ENCODE measurements at places on chromosomes 12 and 14.

DNA sequence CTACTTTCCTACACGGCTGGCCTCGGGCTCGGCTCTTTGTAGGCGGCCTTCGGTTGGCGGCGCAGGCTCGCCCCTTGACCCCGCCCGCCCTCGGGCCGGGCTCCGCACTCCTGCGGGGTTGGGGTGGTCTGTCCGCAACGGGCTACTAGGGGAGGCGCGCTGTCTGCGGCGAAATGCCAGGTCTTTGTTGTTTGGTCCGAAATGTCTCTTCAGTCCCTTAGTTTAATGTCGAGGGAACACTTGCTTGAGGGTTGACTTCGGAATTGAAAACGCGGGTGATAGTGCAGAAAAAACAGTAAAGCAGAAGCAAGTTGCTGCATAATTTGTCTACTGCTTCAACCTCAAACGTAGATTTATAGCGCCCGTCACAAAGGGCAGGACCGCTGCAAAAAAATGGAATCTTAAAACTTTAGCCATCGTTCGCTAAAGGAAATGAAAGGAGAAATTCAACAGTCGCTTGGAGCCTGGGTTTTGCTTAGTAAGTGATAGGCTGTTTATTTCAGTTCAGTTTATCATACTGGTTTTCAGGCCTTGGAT is 390 bp downstream of the JKAMP start:
- DNase-seq: no peak

DNA sequence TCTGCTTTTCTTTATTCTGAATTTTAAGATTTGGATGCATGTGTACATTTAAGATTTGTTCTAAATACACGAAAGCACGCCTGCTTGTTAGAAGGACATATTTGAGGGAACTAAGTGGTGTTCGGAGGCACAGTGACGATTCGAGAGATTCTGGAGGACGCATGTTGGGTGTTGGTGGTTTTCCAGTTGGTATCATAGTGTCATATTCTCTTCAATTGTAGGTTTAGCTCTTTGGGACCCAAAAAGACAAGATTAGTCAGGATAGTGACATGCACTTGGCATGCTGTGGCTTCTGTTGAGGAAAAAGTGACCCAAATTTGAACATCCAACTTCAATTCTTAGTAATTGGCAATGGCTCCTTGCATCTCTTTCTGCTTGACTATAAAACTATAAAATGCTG is 30.1 kb downstream of the PRKCH start:
- DNase-seq: no peak

- DNase-seq: peak; percentile 80
These were observed 52.3 kb downstream of the NEUROD4 start for GRCh38 chr12:55072083-55072482.

GRCh38 chr12:117028254-117028653 is 71.0 kb downstream of the TESC start:
- DNase-seq: no peak

GRCh38 chr14:37655418-37655817 is 60.0 kb downstream of the TTC6 start:
- no peak for DNase-seq

Data from stimulated activated CD4-positive, alpha-beta T cell treated with anti-CD3 and anti-CD28 coated beads, Interleukin-4, amount 100 ng/mL, for 1 hour (primary cell).